Left kidney (tissue), 8 donors: ENCODE measurements at places on chromosomes 12 and 14. TPM values are rescaled to one million over a fixed set of nuclear protein-coding genes. Genes with fewer than 3 reads are reported as not detected.

The OAS3 gene
- 11.5 TPM for polyA plus RNA-seq

The GUCY2C gene
- 1.1 TPM for polyA plus RNA-seq

The TCTN2 gene
- 41.6 TPM for polyA plus RNA-seq

The CD163 gene
- 9.5 TPM for polyA plus RNA-seq

The DENR gene
- 110 TPM for polyA plus RNA-seq

The ERBB3 gene
- polyA plus RNA-seq: 111 TPM

The AQP5 gene
- 1.2 TPM for polyA plus RNA-seq

The SOAT2 gene
- polyA plus RNA-seq: 1.6 TPM

The KIF26A gene
- polyA plus RNA-seq: 6.4 TPM

The SIX6 gene
- not detected for polyA plus RNA-seq

The CYP46A1 gene
- 3.4 TPM for polyA plus RNA-seq

The SYNJ2BP gene
- polyA plus RNA-seq: 51.6 TPM

The ARMH4 gene
- 82.8 TPM for polyA plus RNA-seq

The CCDC196 gene
- polyA plus RNA-seq: 0.38 TPM

The BMP4 gene
- polyA plus RNA-seq: 44.5 TPM

The CPNE6 gene
- 0.18 TPM for polyA plus RNA-seq

The TAS2R7 gene
- polyA plus RNA-seq: not detected

The FGD6 gene
- 13.9 TPM for polyA plus RNA-seq

The IAPP gene
- not detected for polyA plus RNA-seq

The ZFHX2 gene
- polyA plus RNA-seq: 9.6 TPM

The SSTR1 gene
- polyA plus RNA-seq: 1.8 TPM

The NEUROD4 gene
- not detected for polyA plus RNA-seq

The DTX3 gene
- polyA plus RNA-seq: 65.0 TPM

The LYSET gene
- 38.4 TPM for polyA plus RNA-seq

The NTF3 gene
- polyA plus RNA-seq: 4.1 TPM

The C14orf39 gene
- 1.0 TPM for polyA plus RNA-seq

The TAS2R14 gene
- 5.3 TPM for polyA plus RNA-seq

The IL22 gene
- not detected for polyA plus RNA-seq

The OLR1 gene
- polyA plus RNA-seq: 1.3 TPM

The MYF5 gene
- not detected for polyA plus RNA-seq

The SARNP gene
- polyA plus RNA-seq: 123 TPM

The AMHR2 gene
- 0.63 TPM for polyA plus RNA-seq

The SLC10A1 gene
- polyA plus RNA-seq: 0.22 TPM

The JKAMP gene
- polyA plus RNA-seq: 93.2 TPM

The SERPINA6 gene
- polyA plus RNA-seq: 7.5 TPM

The TRHDE gene
- 26.8 TPM for polyA plus RNA-seq

The CACNA2D4 gene
- polyA plus RNA-seq: 1.9 TPM

The SIX1 gene
- 10.9 TPM for polyA plus RNA-seq

The KLHDC1 gene
- polyA plus RNA-seq: 7.5 TPM

The RNASE3 gene
- 1.2 TPM for polyA plus RNA-seq

The TTLL5 gene
- polyA plus RNA-seq: 37.0 TPM

The TESPA1 gene
- 0.18 TPM for polyA plus RNA-seq

The GALNT6 gene
- 6.3 TPM for polyA plus RNA-seq

The PTPRR gene
- 0.60 TPM for polyA plus RNA-seq

The SLC17A8 gene
- polyA plus RNA-seq: 0.35 TPM

The CDC42BPB gene
- 88.6 TPM for polyA plus RNA-seq

The TDP1 gene
- 29.4 TPM for polyA plus RNA-seq

The PRICKLE1 gene
- 48.6 TPM for polyA plus RNA-seq

The IFT81 gene
- 61.2 TPM for polyA plus RNA-seq

The AKAP5 gene
- polyA plus RNA-seq: 9.3 TPM

The FBRSL1 gene
- polyA plus RNA-seq: 57.7 TPM

The GPR132 gene
- polyA plus RNA-seq: 0.33 TPM

The ACACB gene
- polyA plus RNA-seq: 28.2 TPM
